CD4-positive, alpha-beta memory T cell (primary cell): ENCODE measurements at places on chromosomes 6 and 20.

GRCh38 chr6:158409451-158409850 is 97.2 kb downstream of the TULP4 start:
- DNase-seq, result no peak

DNA sequence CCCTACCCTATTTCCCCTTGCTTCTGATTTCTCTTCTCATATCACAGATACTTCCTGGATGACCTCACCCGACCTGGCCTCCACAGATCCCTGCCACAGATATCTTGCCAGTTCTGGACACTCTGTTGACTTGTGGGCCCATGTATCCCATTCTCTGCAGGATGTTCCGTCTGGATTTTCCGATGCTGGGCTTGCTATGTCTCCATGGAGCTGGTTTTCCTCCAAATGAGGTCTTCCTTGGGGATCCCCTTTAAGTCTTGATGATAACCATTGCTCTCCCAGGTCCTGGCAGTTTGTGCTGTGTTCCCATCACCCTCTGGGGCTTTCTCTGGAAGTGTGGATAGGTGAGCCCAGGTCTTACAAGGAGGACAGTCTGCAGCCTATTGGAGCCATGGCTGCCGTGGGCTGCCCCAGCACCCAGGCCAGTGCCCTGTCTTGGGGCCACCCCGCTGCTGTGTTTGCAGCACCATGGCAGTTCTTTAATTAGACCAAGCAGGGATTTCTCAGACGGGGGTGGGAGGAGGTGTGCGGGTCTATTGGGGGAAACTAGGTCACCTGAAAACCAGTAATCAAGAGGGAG is 23.9 kb downstream of the PPP1R16B start:
- no peak for DNase-seq

GRCh38 chr6:119447921-119448320 is 98.4 kb upstream of the MAN1A1 start:
- no peak for DNase-seq

DNA sequence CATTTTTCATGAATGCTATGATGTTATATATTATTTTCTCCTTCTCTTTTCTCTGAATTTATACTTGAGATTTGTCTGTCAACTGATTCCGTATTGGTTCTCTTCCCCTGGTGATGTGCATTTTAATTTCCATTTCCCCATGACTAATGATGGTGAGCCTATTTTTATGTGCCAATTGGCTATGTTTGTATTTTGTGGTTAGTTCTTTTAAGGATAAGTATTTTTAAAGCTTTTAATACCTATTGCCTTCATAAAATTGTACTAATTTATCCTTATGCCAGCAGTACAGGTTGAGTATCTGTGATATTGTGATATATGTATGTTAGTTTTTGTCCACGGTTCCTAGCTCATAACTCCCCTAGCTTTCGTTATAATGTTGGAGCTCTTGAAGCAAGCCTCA is 2.8 kb downstream of the POLH start:
- DNase-seq, result no peak

- no peak for DNase-seq
Measured at GRCh38 chr6:89208551-89208950, 8.6 kb downstream of the GABRR1 start.
